ENCODE measurements at places on chromosomes 3 and 15. TPM values are rescaled to one million over a fixed set of nuclear protein-coding genes. Genes with fewer than 3 reads are reported as not detected.

The NR1I2 gene
- not detected for total RNA-seq

The TMEM45A gene
- total RNA-seq, result 47.5 TPM

The ARHGAP31 gene
- total RNA-seq, result 29.1 TPM

The MFGE8 gene
- 2,143 TPM for total RNA-seq

DNA sequence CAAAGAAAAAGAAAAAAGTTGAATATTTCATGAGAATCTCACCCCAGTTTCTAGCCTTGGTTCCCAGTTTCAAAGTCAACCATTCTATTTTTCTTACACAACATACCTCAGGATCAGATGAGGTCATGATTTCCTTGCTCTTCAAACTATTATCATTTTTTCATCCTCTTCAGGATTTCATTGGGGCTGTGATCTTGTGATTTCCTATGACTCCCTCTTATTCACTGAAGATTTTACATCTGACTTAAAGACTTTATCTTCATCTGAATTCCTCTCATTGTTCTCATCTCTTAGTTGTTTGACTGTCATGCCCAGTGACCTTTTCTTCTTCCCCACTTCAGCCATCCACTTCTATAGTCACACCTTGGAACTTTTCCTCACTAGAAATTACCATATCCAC is 3.1 kb upstream of the C3orf33 start:
- DNase-seq, result no peak

- DNase-seq, result no peak
Measured at GRCh38 chr3:182116386-182116785, 404.7 kb downstream of the SOX2 start.

- no peak for DNase-seq
Measured at GRCh38 chr3:164416491-164417222, 661.6 kb downstream of the SI start.

DNA sequence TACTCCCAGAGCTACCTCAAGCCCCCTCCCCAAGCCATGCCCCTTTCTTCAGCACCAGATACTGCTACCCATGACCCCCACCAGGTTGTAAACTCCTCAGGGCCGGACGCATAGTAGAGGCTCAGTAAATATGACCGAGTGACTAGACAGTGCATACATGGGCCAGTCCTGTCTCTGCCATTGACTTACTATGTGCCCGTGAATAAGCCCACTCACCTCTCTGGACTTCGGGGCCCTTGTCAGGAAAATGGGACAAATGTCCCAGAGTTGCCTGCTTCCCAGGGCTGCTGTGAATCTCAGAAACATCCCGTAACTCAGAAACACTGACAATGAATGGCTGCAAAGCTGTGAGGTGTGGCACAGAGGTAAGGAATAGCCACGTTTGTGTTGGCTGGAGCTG is 48.2 kb upstream of the FGD5 start:
- DNase-seq, result no peak

DNA sequence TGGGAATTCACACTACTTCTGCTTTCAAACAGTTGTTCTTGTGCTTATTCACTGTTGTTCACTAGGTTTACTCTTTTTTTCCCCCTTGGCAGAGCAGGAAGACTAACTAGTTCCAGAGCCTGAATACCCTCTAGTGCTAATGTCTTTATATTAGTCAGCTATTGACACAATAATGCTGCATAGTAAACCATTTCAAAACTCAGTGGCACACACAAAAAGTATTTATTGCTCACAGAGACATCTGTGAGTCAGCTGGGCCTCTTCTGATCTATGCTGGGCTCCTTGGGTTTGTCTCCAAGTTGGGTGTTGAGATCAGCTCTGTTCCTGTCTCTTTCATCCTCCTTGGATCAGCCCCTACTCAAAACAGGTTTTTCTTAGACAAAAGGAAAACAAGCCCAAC is 51.1 kb downstream of the RSRC1 start:
- no peak for DNase-seq
